AG08395 (cell line): ENCODE measurements at places on chromosomes 11 and 22.

- no peak for DNase-seq
These were observed 134.1 kb downstream of the GRIK4 start for GRCh38 chr11:120645639-120646038.

GRCh38 chr11:73393479-73394415, 17.5 kb downstream of the RELT start:
- peak; percentile 89 for DNase-seq

- no peak for DNase-seq
These were observed 21.5 kb downstream of the RPL27A start for GRCh38 chr11:8704136-8704535.

DNA sequence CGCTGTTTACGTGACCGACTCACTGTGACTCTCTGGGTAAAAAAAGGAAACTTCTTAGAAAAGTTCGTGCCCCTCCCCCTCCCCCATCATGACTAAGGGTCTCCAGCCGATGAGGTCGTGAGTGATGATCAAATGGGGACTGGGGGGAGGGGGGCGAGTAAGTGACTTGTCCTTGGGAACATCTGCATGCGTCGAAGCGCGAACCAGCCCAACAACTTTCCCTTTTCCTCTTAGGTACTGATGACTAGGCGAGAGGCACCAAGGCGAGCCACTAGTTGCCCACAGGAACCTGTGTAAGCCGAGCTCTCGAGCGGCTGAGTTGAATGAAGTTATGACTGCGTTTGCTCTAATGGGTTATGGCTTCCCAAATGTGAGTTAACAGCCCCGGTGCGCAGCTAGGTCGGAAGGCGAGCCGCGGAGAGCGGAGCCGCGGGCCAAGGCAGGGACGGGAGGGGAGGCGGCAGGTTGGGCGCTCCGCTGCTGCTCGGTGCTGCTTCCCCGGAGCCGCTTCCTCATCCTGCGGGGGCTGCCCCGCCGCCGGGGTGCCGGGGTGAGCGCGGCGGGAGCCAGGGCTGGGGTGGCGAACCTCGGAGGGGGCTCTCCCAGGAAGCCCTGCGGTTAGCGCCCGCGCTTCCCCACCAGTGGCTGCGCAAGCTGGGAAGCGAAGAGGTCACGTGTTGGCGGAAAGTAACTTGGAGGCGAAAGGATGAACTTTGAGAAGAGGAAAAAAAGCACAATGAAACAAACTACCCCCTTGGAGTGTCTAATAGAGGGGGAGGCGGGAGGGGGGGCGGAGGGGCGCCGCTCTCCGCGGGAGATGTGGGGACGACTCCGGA, 22.1 kb upstream of the BDNF start:
- DNase-seq, result peak; percentile 31

DNA sequence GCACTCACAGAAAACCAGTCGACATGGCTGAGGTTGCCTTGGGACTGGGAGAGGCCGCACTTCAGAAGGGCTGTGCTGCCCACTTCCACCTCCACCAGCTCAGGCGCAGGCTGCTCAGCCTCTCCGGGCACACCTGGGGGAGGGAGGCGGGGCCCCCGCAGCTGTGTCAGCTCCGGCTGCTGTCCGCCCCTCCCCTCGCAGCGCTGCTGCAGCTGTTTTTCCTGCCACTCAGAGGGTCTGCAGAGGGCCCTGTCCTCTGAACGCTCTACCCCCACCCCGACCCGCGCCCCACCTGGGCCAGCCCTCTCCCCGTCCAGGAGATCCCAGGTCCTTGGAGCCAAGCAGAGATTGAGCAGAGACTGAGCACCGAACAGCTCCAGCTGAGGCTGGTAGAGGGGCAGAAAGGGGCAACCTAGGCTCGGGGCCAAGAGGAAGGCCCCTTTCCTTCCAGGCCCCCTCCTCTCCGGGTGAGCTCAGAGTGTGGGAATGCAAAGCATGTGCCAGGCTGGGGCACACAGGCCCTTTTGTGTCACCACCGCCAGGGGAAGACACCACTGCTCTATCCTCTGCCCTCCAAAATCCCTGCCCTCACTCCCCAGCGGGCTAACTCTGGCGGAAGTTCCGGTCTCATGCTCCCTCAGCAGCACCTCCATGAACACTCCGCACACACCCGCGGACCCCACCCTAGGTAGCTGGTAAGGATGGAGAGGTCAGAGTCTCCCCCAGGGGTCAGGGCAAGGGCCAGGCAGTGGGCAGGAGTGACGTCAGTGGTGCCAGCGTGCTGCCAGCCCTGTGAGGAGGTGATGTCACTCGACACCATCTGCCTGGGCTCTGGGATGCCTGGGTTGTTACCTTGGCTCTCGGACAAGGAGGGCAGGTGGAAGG, 1.6 kb downstream of the MCAM start:
- peak; percentile 31 for DNase-seq

DNA sequence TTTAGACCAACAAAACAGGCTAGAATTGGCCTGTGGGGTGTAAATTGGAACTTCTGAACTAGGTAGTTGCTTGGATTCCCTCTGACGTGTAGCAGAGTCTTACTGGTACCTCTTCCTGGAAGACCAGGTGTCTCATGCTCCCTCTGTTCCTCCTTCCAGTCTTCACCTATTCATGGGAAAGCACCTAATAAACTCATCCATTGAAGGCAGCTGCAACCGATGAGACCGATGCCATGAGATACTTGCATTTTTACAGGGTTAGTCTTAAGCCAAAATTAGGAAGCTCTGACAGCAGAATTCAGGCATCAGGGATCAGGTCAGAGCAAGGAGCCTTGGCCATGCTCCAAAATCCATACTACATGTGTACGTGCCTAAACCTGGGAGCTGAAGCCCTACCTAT, 13.2 kb upstream of the HEPHL1 start:
- no peak for DNase-seq

- no peak for DNase-seq
These were observed 15.7 kb downstream of the GLB1L2 start for GRCh38 chr11:134347441-134347840.

- DNase-seq, result no peak
These were observed 102.8 kb downstream of the EXT2 start for GRCh38 chr11:44198146-44198724.

DNA sequence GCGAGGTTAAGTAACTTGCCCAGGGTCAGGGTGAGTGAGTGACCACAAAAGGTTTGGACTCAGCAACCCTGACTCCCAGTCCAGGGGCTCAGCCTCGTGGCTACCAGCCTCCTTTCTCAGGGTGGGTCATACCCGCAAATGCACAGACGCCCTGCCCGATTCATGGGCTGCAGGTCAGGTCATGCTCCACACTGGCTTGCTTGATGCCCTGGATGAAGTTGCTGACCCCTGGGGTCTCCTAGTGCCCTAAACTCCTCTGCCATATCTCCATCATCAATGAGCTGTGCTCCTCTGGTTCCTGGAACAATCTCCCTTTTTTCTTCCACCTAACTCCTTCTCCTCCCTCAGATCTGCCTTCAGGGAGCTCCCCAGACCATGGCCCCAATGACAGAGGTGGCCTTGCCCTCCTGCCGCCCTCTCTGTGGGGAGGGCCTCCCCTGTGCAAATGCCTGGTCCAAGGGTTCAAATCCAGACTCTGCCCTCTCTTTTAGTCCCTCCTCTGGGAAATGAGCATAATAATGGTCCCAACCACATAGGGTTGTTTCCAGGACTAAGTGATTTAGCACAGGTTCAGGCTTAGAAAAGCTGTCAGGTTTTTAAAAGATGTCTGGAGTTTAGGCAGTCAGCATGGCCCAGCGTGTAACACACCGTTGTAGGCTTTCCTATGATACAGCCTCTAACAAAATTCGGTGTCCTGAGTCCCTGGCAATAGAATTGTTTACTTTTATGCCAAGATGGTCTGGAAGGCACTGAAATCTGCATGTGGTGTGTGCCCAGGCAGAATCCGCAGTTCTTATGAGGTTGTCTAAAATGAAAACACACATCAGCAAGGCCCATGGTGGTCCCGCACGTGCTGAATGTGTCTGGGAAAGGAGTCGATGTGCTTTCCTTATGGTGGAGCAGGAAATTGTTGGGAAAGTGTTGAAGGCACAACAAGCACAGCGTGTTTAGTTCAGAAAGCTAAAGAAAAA, 63.6 kb downstream of the CD82 start:
- no peak for DNase-seq

- peak; percentile 20 for DNase-seq
These were observed 136.8 kb downstream of the KIF18A start for GRCh38 chr11:27971171-27971570.

GRCh38 chr11:117696540-117696939, 100.5 kb downstream of the DSCAML1 start:
- DNase-seq, result no peak

GRCh38 chr11:61841636-61842527, 13.8 kb downstream of the FADS2 start:
- DNase-seq, result no peak

GRCh38 chr22:37277384-37277783, 4.9 kb upstream of the CYTH4 start:
- DNase-seq, result no peak

DNA sequence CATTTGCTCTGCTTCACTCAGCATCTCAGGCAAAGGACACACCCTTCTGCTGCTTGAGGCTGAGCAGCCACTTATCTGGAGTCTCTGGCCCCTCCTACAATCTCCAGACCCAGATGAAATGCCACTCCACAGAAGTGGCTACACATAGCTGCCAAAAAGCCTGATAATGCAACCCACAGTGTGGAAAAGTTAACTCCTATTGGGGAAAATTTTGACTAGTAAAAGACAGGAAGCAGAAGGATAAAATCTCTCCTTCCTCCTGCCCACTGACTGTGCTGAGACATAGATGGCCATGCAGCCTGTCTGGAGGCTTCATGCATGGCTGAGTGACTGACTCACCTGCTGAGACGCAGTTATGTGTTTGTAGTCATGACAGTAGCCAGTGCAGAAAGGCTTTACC, 92.3 kb upstream of the TEAD1 start:
- peak; percentile 75 for DNase-seq

DNA sequence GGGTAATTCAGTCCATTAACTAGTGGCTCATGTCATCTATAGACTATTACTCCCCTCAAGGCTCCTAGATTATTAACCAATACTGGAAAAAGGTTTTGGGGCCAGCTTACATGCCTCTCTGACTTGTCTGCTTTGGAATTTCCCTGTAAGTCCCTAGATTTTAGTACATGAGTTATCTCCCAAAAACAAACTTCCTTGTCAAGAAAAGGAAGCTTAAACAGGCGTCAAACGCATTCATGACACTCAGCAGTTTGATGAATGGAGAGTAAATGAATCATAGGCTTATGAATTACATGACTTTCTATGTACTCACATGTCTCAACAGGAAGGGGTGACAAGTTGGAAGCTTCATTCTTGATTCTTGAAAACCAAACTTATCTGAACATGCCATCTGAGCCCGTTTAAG, 70.8 kb downstream of the BLID start:
- DNase-seq, result peak; percentile 45

GRCh38 chr22:24153959-24154358, 27.3 kb upstream of the SUSD2 start:
- DNase-seq, result no peak
